ENCODE measurements at places on chromosomes 6 and 20.

DNA sequence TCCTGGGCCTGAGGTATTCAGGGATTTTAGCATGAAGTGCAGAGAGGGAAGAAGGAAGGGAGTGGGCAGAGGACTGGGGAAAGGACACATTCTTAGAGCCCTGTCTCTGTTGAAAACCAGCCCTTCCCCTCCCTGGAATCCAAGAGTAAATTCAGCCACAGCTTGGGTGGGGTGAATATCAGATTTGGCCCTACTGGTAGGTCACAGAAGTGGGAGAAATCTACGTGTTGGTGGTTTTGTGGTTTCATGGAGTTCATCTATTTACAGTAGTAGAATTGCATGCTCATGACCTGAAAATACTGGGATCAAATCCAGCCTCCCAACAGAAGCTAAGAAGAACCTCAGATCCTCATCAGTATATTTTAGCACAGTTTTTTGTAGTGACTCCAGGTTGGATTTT, 404.4 kb downstream of the BMP2 start:
- no peak for DNase-seq

DNA sequence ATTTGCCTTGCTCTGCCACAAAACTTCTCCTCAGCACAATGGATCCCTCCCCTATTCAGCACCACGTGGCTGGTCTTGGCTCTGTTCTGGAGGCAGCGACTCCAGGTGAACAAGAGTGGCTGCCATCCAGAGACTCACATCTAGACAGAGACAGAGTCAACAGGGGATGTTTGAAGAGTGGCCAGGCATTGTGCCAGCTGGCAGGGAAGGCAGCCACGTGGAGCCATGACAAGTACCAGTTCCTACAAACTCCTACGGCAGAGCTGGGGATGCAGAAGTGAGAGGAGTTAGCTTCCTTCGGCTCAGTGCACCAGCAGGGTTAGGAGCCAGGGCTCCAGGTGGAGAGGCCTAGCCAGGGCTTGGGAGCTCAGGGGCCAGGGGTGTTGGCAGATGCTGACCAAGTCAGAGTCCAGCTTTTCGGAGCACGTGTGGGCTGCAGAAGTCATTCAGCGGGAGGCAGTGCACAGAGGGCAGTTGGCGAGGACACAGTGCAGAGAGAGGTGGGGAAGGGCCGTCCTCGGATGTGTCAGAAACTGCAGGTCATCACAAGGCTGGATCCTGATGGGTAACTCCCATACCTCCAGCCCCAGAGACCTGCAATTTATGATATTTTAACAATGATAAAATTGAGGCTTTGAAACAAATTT, 171.7 kb upstream of the PDE10A start:
- DNase-seq, result no peak

- peak; percentile 45 for DNase-seq
These were observed 145.4 kb downstream of the RPS12 start for GRCh38 chr6:132959639-132960326.

DNA sequence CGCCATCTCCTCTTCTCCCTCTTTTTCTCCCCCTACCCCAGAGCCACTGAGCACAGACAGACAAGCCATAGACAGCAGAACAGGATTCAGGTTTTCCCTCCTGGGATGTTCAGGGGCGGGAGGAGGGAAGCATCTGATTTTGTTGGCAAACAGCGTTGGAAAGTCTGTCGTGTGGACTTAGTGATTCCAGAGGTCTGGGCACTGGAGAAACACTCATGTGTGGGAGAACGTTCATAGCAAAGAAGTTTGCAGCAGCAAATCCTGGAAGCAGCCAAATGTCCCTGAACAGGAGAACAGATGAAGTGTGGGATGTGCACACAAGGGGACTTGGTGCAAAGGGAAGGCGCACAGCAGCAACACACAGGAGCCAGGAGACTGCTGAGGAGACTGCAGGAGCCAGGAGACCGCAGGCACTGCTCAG, 264.1 kb upstream of the CDYL start:
- no peak for DNase-seq

DNA sequence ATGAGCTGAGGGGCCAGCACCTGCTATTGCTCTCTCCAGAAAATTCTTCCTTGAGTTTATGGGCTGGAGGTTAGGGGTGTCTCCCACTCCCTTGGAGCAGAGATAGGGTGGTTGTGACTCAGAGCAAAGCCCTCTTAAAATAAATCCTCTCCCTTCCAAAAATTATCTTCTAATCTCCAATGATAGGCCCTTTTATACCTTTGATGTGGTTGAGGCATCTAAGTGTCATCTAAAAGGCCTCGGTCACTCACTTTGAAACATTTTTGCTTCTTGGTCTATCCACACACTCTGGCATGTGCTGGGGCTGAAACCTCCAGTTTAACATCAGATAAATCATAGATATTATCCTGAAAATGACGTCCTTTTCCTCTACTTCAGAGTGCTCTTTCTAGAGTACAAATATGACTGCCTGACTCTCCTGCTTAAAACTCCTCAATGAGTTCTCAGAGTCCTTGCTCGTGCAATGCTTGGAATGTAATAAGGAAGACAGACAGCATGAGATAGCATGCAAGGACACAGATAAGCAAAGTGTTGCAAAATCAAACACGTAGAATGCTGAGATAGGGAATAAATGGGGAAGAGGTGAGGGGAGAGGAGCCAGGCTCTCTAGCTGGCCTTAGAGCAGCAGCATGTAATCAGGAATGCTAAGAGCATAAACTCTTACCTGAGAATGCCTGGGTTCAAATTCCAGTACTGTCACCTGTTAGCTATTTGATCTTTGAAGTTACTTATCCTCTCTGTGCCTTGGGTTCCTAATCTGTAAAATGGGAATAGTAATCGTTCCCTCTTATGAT, 374.1 kb upstream of the CITED2 start:
- DNase-seq, result no peak

- no peak for DNase-seq
These were observed 126.4 kb downstream of the CCDC170 start for GRCh38 chr6:151620179-151620578.

- DNase-seq, result no peak
These were observed 15.2 kb downstream of the DEFB132 start for GRCh38 chr20:272718-273117.

DNA sequence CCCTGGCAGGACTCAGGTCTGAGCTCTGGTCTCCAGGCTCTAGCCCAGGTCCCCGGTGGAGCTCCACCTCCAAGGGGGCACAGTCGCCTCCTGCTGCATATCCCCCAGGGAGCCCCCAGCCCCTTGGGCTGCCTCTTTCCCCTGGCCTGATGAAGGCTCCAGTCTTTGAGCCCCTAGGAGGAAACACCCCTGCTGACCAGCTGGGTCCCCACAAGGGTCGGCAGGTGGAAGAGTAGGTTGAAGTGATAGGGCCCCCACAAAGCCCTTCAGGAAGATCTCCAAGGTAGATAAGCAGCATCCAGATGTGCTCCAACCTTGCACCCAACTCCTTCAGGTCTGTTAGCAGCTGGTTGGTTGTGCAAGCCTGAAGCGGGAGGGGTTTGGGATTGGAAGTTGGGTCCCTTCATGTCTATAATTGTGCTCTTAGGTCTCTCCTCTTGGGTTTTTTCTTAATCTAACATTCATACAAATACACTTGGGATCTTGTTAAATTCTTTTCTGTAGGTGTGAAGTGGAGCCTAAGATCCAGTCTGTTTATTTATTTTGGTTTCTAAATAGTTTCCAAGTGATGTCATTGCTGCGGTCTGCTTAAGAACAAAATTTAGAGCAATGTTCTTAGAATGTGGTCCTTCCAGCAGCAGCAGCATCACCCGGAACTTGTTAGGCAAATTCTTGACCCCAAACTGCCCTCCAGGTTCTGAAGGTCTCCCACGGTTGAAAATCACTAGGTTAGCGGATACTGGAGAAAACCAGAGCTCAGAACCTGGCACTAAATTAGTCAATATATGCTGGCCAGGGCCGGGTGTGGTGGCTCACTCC, 5.1 kb downstream of the UBE2C start:
- DNase-seq, result no peak

- DNase-seq, result no peak
These were observed 114.4 kb downstream of the ADGRG6 start for GRCh38 chr6:142416179-142416578.

- DNase-seq, result no peak
These were observed 2.0 kb upstream of the ZNFX1 start for GRCh38 chr20:49279677-49280462.

DNA sequence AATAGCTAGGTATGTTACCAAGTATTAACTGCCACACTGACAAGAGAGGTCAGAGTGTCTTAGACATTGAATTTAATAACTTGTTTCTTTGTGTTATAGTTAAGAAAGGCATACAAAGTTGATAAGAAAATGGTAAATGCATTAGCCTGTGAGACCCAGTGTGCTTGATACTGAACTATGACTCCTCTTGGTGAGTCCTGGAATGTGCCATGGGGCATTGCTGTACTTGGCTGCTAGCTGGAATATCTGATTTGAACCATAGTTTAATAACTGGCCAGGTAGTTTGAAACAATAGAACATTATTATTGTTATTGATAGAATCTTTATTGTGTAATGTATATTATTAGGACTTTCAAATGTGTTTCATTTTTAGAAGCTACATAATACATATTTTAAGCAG, 70.0 kb downstream of the ZFAND3 start:
- DNase-seq, result no peak

GRCh38 chr6:125722886-125723285, 26.5 kb upstream of the HEY2 start:
- DNase-seq, result no peak

- DNase-seq, result no peak
These were observed 476.2 kb downstream of the MMUT start for GRCh38 chr6:48986845-48987244.

DNA sequence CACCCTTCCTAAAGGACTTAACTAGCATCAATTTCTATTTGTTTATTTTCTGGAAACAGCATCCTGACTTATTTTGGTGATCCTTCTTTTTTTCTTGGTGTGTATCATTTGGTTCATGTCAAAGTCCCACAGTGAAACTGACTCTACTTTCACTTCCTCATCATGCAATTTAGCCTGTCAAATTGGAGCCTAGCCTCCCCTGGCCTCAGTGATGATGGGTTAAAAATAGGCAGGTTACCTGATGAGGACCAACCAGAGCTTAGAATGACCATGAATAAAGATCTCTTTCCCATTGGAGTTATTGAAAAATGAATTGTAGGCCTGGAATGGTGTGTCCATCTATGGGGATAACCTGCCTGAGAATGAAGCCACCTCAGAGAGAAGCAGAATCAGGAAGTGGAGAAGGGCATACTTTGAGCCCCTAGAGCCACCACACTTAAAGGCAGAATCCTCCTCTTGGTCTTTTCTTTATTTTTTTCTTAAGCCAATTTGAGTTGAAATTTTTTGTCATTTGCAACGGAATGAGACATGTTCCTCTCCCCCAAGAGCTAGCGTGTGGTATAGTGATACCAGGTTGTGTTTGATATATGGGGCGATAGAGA, 105.6 kb downstream of the BTBD3 start:
- DNase-seq, result peak; percentile 26

- DNase-seq, result no peak
These were observed 222.9 kb downstream of the TTLL2 start for GRCh38 chr6:167547751-167548150.

GRCh38 chr20:17972121-17972520, 3.3 kb downstream of the MGME1 start:
- no peak for DNase-seq

GRCh38 chr6:129754750-129755149, 44.8 kb upstream of the ARHGAP18 start:
- DNase-seq, result no peak

DNA sequence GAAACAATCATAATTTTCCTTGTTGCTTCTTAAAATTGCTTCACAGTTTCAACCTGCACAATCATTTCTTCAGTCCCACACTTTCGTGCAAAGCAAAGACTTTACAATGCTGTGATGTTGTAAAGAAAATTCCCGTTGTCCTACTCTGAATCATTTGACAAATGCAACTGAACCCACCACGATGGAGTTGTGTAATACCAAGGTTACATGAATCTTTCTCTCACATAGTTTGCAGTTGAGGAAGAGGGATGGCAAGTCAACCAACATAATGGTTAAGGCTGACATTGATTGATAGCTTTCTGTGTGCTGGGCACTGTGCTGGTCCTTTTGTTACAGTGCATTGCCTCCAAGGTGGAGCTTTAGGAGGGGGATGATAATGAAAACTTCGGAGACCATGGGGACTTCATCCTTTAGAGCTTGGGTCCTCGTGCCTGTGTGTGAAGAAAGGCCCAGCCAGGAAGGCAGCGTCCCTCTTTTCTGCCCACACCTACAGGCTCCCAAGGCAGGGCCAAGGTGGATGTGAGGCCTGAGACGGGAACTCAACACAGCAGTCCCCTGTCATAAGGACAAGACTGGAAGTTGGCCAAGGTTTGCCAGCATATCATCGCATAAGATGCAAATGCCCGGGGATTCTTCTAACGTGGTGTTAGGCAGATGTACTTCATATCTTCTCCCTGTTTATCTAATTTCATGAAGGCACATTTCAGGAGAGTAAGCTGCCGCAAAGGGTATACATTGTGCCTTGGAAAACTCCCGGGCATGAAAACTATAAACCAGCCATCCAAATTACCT, 96.9 kb downstream of the LY86 start:
- peak; percentile 85 for DNase-seq

GRCh38 chr6:25297039-25297441, 17.9 kb downstream of the CARMIL1 start:
- DNase-seq, result no peak

GRCh38 chr20:51767867-51768758, at the start of gene ATP9A:
ATP9A (minus strand) TSS chr20:51768390; CDS start chr20:51768369, 21 bp downstream.
- DNase-seq, result peak; percentile 49

- DNase-seq, result peak; percentile 40
These were observed 20.5 kb downstream of the XRN2 start for GRCh38 chr20:21323640-21324039.

DNA sequence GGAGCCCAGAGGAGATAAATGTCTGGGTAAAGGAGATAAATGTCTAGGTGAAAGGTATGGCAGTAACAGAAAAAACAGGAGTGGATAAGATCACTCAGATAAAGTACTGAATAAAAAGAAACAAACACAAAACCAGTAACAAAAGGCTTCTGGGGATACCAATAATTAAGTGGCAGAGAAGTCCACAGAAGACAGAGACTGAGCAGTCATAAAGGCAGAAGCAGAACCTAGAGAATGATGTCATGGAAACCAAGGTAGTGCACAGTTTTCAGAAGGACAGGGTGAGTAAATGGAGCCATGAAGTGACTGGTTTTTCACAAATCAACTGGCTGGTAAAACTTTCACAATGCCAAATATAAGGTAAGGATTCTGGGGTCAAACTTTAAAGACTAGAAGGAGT, 80.9 kb upstream of the PLN start:
- DNase-seq, result no peak

- DNase-seq, result no peak
These were observed 74.3 kb upstream of the VGLL2 start for GRCh38 chr6:117191009-117191408.

DNA sequence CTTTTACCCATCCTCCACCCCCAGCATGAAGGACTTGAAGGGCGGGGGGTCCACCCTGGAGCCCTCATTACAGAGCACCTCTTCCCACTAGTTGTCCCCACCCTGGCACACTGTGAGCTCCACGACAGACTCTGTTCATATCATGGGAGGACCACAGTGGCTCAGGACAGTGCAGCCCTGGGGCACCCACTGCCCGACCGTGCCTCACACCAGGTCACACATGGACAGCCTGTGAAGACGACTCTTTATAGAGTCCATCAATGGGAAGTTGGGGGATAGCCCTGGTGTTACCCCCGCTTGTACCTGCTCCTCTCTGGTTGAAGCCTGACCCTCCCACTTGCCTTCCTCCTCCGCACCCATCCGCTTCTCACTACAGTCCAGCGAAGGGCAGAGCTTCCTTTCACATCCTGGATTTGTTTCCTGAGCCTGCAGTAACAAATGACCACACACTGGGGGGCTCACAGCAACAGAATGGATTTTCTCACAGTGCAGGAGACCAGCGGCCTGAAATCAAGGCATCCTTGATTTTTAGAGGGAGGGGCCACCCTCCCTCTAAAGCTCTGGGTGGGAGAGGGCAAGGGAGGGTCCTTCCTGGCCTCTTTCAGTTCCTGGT, 15.5 kb downstream of the ZNF831 start:
- no peak for DNase-seq

GRCh38 chr6:159565181-159565710, 127.8 kb downstream of the SOD2 start:
- DNase-seq, result no peak

All from suppressor macrophage treated with lipopolysaccharide for 1 hour (primary cell).